ENCODE measurements at places on chromosomes 3 and 15.

- DNase-seq, result no peak
Measured at GRCh38 chr15:92951800-92952457, 51.8 kb downstream of the CHD2 start.

DNA sequence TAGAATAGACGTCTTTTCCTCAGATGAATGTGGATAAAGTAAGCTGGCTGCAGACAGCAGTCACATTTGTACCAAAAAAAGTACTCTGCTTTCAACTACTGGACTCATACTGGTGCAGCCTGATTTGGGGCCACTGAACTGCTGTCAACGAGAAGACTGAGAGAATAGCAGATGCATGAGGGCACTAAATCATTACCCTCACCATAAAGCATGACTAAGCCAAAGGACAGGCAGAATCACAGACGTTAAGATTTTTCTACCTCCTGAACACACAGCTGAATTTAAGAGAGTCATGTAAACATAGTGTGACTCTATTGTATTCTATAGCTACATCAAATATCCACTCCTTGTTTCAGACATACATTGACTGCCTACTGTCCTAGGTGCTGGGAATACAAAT lies 67.8 kb upstream of the CDAN1 start:
- no peak for DNase-seq

GRCh38 chr3:112763258-112763657 lies 83.4 kb downstream of the CD200R1L start:
- no peak for DNase-seq

GRCh38 chr3:194168994-194169393 lies 33.0 kb downstream of the HES1 start:
- no peak for DNase-seq

- no peak for DNase-seq
Measured at GRCh38 chr3:72690629-72691028, 157.6 kb downstream of the SHQ1 start.
